ENCODE measurements at places on chromosomes 11 and 22.

- no peak for DNase-seq
Observed at GRCh38 chr11:101445761-101446160, 138.0 kb downstream of the TRPC6 start.

- DNase-seq = no peak
Observed at GRCh38 chr11:33919645-33920044, 27.8 kb upstream of the LMO2 start.

GRCh38 chr11:126719740-126720139 lies 280.8 kb downstream of the KIRREL3 start:
- no peak for DNase-seq

GRCh38 chr11:1563149-1563638 lies 8.9 kb downstream of the DUSP8 start:
- DNase-seq = no peak

DNA sequence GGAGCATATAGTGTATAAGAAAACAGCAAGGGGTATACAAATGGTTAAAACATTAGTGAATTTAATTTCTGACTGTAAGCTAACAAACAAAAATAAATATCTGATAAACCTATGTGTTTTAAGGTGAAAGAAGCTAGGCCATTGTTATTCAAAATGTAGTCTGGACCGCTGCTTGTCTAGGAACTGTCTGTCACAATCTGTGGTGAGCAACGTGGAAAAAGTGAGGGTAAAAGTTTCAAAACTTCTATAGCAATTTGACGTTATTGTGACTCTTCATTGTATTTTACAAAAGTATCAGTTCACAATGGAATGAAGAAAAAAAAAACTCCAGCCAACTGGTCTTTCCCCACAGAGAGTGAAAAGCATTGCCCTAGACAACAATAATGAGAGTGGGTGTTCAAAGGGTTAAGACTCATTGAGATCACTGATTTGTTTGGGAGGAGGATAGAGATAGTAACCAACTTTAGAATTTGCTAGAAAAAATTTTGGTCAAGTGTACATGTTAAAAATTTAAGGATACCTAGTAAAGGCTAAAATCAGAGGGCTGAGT lies 79.1 kb downstream of the UVRAG start:
- DNase-seq = no peak

DNA sequence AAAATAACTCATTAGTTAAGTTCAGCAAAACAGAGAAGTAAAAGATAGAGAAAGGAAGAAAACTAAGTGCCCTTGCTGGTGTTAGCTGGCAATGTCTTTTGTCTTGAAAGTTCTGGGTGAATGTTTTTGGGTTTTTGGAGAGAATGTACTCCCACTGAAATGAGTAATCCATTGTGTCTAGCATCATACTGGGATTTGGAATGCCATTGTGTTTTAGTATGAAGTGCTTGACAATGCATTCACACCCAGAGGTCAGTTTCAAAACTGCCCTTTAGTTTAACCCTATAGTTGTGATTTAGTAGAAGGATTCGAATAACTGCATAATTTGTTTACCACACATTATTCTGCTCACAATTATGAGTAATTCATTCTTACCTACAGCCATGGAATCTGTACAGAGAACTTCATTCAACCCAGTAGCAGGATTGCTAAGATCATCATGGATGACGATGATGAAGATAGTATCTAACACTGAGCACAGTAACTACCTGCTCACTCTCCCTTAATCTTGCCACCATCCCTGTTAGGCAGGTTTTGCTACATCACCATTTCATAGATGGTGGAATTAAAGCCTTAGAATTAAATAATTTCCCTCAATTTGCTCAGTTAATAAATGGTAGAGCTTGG lies 33.9 kb downstream of the MAML2 start:
- DNase-seq = no peak

DNA sequence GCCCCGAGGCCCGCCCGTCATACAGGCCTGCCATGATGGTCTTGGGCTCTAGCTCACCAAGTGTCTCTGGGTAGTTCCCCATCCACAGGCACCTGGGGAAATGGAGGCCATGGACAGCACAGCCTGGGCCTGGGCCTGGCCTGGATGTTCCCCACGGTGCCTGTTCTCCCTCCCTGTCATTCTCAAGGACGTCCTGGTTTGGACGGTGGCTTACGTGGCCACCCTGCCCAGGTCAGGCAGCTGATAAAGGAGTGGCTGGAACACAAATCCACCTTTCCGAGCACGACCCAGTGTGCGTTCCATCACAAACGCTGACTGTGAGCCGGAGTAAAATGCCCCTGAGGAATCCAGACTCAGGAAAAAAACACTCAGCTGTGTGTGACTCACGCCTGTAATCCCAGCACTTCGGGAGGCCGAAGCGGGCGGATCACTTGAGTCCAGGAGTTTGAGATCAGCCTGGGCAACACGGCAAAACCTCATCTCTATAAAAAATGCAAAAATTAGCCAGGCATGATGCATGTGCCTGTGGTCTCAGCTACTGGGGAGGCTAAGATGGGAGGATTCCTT lies 41.2 kb upstream of the TESMIN start:
- no peak for DNase-seq

- no peak for DNase-seq
Observed at GRCh38 chr11:83643115-83643514, 356.9 kb upstream of the CCDC90B start.

- no peak for DNase-seq
Observed at GRCh38 chr11:2316963-2317244, 15.1 kb downstream of the TSPAN32 start.

DNA sequence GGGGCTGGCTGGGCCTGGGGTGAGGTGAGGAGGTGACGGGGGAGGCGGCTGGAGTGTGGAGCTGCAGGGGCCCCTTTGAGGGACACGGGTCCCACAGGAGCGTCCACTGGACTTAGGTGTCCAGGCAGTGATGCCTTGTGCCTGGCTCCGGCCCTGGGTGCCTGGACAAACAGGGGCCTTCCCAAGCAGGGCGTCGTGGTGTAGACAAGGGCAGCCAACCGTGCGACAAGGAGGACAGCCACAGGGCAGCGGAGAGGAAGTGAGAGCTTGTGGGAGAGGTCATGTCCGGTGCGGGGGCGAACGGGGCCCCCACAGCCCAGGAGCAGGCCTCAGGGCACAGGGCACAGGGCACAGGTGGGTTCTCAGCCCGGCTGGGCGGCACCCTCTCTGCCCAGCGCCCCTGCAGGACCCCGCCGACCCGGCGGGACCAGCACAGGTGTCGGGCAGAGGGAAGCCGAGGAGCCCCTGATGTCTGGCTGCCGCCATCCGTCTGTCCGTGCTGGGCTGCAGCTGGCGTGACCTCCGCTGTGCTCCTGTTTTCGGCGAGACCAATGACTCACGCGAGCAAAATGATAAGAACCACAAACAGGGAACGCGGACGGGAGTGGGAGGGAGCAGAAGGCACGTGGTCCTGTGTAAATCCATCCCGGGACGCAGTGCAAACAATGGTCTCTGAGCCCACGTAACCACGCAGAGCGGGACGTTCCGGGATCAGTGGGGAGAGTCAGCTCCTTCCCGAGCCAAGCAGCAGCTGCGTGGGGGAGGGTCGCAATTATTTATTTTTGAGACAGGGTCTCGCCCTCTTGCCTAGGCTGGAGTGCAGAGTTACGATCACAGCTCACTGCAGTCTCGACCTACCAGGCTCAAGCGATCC lies 49.1 kb upstream of the A4GALT start:
- peak; percentile 41 for DNase-seq

DNA sequence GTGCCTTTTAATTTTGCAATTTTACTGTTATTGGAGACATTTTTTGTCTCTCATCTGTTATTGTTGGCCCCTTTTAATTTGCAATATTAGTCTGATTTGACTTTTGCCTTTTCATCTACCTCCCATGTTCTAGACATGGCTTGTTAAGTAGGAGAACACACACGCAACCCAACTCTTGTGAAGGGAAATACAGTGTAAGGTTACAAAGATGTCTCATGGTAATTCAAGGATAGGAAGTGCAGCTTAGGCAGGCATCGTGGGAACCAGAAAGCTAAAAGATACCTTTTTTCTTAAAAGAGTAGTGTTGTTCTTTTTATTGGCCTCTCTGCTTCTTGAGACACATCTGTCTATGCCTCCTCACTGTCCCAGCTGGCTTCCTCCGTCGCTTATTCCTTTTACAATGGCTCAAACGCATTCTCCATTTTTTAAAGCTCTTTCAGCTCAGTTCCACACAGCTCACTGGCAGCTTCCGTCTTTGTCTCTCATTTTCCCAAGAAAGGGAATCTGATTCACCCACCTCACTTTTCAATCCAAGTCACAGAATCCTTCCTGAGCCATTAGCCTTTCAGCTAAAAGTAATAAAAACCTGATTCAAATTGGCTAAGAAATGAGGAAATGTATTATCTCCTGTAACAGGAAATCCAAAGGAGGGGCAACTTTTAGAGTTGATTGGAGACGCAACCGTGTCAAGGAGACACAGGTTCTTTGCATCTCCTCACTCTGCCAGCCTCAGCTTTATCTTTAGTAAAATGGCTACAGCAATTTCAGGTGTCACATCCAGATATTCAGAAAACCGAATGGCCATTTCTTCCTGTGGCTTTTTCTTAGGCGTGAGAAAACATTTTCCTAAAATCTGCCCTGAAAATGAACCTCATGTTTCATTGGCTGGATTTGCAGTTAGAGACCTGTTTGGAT lies 57.2 kb downstream of the SIK2 start:
- no peak for DNase-seq

DNA sequence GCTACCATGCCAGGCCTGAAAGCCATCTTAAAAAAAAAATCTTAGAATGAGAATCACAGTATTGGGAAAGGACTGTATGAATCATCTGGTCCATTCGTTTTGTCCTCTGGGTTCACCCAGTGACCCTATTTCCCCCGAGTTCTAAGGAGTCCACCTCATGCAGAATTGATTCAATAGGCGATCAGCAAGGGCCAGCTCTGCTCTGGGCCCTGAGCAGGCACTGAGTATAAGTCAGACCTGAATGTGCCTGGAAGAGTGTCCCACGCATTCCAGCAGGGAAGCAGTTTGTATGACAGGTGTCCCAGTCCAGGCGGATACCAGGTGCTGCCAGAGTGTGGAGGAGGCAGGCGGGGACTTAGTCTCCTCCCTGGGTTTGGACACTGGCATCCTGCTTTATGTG lies 883 bp upstream of the HMOX1 start:
- DNase-seq = no peak

GRCh38 chr11:73661035-73661628 lies 14.8 kb downstream of the PLEKHB1 start:
- peak; percentile 94 for DNase-seq

DNA sequence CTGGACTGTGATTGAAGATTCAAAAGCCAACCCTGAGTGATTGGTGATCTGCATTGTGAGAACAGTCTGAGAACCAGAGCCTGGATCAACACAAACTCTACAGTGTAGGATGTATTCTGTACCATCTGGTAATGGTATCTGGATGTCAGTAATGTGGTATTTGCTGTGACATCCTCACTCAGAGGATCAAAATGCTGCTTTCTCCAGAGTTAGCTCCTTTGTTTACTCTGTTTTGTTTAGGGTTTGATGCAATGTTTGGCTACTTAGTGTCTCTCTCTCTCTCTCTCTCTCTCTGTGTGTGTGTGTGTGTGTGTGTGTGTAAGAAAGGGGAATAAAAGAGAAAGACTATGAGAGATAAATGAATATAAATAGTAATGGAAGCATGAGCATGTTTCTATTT lies 24.3 kb downstream of the CASP4 start:
- DNase-seq = no peak

GRCh38 chr11:69558519-69558941 lies 77.1 kb downstream of the LINC01488 start:
- DNase-seq = no peak

DNA sequence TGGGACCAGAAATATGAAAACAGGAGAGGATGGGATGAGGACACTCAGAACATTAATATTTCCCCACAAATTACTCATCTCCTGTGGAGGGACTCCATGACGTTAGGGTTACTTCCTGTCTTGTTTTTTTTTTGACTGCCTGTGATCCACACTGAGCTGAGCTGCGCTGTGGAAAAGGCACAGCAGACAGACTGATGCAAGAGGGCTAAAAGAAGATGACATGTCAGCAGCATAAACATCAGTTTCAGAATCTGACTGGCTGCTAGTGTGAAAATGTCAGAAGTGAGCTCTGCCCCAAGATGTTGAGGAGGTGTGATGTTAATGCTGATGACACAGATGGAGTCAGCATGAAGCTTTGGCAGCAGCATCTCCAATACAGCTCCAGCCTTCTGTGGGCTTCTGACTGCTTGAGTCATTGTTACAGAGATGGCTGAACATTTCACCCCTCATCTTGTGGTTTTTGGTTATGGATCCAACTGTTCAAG lies 286.8 kb downstream of the BLID start:
- DNase-seq = no peak

DNA sequence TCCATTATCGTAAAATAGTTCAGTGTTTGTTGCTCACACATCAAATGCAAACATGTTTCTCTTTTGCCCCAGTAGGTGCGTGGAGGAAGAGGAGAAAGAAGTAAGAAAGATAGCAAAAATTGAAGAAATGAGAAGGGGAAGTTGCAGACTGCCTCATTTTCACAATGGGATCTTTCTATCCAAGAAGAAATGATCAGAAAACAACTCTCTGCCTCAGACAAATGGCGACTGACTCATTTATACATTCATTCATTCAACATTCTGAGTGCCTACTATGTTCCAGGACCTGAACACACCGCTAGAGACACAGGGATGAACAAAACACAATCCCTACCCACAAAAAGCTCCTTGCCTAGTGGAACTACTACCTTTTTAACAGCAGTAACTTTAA lies 367 bp downstream of the HPS5 start:
- peak; percentile 25 for DNase-seq

DNA sequence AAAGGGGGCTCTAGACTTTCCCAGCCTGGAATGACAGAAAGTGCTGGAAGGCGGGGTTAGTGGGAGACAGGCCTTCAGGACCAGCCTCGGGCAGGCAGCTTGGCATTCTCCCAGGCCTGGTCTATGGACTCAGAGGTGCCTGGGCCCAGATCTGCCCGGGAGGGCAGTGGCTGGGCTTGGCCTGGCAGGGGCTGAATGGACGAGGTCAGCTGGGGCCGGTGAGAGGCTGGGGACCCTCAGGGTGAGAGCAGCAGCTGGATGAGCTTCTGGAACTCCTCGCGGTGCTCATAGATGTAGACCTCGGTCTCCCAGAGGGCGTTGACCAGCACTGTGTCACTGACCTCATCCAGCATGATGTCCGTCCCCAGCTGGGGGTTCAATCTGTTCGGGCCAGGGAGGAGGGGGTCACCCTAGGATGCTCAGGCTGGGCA lies 1.5 kb upstream of the BAIAP2L2 start:
- DNase-seq = no peak

DNA sequence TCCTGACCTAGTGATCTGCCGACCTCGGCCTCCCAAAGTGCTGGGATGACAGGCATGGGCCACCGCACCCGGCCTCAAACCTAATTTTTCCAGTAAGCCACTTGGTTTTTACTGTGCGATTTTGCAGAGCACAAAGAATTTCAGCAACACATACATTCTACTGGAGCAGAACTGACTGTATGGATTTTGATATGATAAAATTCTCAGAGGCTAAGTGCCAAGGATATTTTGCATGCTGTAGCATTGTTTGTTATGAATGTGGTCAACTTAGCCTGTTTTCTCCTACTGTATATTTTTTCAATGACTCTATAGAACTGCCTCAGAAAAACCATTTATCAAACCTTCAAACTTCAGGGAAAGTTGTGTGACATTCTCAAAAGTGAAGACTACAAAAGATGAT lies 89.2 kb downstream of the FAT3 start:
- DNase-seq = no peak

Data from tongue (tissue), 3 donors.